SK-N-SH treated with all-trans-retinoic acid at 6 μM for 48 hours (cell line): ENCODE measurements at places on chromosomes 6 and 20.

DNA sequence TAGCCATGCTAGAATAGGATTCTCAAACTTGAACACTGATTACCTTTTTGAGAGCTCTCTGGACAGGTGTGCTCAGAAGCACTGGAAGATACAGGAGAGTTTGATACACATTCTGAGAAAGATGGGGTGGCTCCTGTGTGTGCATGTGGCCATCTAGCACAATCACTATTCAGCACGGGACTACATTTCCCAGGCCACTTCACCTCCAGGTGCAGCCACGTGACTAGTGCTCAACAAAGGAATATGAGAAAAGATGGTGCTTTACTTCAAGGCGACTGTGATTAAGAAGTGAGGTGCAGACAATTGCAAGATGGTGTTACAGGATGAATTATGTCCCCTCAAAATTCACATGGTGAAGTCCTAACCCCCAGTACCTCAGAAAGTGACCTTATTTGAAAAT, 103.8 kb downstream of the BACH2 start:
- ATAC-seq: no peak

GRCh38 chr6:156438350-156438923, 338.7 kb upstream of the ARID1B start:
- no peak for ATAC-seq

DNA sequence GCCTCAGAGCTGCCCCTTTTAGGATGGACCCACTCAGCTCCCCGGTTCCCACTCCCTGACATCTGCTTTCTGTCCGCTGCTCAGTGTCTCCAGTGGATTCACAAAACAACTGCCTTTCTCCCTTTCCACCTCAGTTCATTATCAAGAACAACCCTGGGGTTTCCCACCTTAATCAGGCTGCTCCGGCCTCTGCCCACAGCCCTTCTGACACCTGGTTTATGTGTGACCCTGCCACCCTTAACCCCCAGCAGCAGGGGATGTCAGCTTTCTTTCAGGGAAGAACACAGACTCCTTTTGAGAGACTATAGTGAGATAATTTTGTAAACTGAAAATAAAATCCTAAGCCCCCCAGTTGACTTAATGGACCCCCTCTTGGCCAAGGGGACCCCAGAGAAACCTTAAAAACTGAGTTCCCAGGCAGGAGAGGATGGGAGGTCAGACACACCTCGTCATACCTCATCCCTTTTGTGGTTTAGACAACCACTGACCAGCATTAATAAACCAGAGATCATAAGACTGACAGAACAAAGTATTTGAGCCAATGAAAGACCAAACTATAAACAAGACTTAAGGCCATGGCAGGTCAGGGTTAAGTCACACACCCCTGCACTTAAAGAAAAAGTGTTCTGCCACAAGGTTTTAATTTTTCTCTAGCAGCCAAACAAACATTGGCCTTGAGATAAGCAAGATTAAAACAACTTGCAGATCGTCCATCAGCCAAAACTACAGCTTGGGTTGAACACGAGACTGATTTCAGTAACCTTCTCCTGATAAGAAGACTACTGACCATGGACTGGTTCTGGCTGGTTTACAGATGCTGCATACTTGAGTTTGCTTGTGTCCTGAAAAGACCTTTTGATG, 42.4 kb upstream of the DDR1 start:
- no peak for ATAC-seq

- ATAC-seq: no peak
These were observed 18.9 kb downstream of the NPEPL1 start for GRCh38 chr20:58711266-58712051.

DNA sequence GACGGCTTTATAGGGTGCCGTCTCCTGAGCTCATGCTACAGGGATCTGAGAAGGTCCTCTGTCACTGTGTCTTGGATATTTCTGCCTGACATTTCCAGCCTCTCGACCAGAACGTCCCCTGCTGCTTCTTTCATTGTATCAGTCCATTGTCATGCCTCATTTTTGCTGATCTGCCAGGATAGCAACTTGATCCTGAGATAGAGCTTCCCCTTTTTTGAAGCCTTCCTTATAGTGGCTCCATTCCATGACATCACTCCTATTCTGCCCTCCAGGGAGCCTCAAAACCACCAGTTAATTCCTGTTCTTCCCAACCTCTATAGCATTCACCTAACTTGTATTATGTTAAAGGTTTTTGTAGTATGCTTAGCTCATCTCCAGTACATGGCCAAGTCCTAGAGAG, 431.8 kb upstream of the NOX3 start:
- ATAC-seq: no peak

- ATAC-seq: no peak
These were observed 72.4 kb downstream of the L3MBTL3 start for GRCh38 chr6:130090796-130091195.

DNA sequence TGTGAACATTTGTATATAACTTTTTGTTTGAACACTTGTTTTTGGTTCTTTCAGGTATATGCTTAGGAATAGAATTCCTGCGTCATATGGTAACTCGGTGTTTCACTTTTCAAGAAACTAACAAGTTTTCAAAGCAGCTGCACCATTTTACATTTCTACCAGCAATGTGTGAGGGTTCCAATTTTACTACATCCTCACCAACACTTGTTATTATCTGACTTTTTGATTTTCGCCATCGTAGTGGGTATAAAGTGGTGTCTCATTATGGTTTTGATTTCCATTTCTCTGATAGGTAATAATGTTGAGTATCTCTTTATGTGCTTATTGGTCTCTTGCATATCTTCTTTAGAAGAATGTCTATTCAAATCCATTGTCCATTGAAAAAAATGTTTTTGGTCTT, 39.6 kb upstream of the MROH8 start:
- ATAC-seq: no peak

DNA sequence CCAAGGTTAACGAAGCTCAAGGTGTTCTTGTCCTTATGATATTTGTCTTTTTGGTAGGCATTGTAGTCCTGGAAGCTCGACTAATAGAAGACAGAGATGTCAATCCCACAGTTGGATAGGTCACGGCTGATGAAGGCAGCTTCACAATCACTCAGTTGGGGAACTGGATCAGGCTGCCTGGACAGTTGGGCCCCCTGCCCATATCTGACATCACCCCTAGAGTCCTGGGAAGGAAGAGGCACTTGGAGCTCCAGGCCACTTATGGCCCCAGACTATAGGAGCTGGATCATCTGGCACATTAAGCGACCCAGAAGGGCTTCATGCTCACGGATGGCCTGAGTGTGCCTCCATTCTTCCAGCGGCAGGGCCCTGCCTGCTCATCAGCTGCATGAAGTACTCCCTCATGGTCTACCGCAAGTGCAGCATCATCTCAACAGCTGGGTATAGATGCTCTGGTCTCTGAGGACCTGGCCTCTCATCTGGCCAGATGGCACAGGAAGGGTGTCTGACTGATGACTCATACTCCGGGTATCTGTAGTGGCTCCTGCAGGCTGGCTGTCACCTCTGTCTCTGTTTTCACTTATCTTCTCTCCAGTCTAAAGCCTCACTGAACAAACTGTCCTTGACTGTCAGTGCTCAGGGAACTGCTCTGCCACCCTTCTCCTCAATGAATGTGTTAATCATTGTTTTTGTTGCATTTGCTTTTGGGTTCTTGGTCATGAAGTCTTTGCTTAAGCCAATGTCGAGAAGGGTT, 29.2 kb upstream of the SSR1 start:
- ATAC-seq: peak; percentile 55; the same call in 2 of the 3 replicates

- no peak for ATAC-seq
These were observed 482.7 kb upstream of the JARID2 start for GRCh38 chr6:14763139-14763538.

DNA sequence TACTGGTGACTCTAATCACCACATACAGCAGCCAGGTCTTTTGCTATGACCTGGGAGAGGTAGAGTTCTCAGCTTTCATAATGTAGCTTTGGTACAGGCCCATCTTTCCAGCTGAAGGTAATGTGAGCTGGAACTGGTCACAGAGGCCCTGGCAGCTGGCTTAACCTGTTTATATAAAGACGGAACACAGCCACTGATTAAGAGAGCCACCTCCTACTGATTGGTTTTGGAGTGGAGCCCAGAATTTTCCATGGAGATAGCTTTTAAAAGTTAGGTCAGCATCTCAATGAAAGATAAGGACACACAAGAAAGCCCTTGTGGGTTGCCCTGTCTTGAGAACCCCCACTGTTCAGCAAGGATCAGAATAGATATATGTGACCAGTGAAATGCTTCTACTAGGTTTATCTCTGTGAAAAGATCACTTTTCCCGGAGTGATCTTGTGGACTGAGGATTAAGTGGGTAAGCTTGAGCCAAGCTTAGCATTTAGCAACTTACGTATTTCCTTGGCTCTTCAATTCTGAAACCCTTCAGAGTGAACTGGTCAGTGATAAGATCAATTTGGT, 213.7 kb upstream of the CITED2 start:
- ATAC-seq: peak; percentile 58

DNA sequence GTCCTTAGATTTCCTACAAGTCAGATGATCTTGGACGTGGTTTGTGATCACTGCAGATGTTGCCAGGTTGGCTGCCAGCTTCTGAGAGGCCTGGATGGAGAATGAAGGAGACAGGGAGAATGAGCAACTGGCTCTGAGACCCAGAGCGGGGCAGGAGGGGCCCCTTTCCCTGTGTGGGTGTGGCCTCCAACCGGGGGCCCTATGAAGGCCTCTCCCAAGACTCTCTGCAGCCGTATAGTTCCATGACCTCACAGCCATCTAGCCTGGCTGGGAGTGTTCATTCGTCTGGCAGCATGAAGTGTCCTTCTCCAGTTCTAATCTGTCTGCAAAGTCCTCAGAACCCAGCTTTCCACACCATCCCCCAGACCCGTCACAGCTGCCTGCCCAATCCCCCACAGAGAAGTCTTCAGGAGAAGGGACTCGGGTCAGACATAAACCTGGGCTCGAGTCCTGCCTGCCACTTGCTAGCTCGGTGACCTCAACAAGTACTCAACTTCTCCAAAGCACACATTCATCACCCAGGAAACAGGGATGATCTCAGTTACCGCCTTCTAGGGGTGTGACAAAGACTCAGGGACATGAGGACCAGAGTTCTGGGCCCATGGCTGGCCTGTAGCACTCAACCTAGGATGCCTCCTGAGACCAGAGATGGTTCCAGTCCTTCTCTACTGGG, 122.6 kb downstream of the EDN3 start:
- no peak for ATAC-seq

GRCh38 chr6:138073264-138073663, 34.0 kb downstream of the PERP start:
- ATAC-seq: no peak

- peak; percentile 90 for ATAC-seq
These were observed 9.1 kb downstream of the SMPDL3A start for GRCh38 chr6:122798099-122798641.

- ATAC-seq: peak; percentile 22; the same call in 2 of the 3 replicates
These were observed 33.4 kb downstream of the TNXB start for GRCh38 chr6:32075781-32076180.

DNA sequence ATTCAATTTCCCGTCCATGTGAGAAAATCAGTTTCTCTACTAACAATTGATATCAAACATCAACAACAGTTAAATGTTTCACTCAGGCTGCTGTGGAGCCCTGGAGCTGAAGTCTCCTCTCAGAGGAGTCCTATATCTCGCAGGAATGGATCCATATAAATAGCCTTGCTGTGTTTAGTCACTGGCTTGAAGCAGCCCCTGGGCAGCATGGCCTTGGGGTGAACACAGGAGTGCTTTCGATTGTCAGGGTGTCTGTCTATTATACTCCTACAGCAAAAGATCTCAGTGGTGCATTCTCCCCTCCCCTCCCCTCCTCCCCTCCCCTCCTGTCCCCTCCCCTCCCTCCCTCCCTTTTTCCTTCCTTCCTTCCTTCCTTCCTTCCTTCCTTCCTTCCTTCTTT, 141.9 kb downstream of the CCDC170 start:
- no peak for ATAC-seq

DNA sequence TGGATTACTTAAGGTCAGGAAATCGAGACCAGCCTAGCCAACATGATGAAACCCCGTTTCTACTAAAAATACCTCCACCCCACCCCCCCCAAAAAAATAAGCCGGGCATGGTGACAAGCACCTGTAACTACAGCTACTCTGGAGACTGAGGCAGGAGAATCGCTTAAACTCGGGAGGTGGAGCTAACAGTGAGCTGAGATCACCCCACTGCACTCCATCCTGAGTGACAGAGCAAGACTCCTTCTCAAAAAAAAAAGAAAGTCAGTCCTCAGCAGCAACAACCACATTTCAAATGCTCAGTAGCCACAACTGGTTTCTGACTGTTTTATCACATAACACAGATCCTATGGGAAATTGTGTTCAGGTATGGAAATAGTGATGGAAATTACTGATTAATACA, 135.3 kb downstream of the HFE start:
- ATAC-seq: no peak

GRCh38 chr6:88855541-88856147, 107.8 kb downstream of the RNGTT start:
- ATAC-seq: peak; percentile 60; the same call in 1 of the 3 replicates

- no peak for ATAC-seq
These were observed 42.2 kb upstream of the NFATC2 start for GRCh38 chr20:51584737-51585136.

DNA sequence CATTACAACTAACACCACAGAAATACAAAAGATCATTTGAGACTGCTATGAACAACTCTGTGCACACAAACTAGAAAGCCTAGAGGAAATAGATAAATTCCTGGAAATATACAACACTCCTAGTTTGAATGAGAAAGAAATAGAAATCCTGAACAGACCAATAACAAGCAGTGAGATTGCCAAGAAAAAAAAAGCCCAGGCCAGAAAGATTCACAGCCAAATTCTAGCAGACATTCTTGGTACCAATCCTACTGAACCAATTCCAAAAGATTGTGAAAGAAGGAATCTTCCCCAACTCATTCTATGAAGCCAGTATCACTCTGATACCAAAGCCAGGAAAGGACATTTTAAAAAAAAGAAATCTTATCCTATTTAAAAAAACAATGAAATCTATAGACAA, 7.0 kb upstream of the CDK19 start:
- no peak for ATAC-seq

DNA sequence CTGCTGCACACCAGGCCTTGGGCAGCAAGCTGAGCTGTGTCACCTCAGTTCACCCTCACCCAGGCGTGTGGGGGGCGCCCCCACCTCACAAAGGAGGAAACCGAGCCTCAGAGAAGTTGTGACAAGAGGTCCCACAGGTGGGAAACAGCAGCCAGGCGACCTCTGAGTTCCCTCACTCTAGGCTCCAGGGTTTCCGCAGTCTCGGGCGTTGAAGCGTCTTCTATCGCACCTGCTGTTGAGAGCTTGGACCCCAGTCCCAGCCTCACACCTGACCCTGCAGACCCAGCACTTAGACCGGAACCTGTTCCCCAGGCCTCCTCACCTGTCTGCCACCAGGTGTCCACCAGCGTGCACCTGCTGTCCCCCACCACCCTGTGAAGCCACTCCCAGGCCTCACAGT, 22.3 kb upstream of the APMAP start:
- ATAC-seq: no peak

DNA sequence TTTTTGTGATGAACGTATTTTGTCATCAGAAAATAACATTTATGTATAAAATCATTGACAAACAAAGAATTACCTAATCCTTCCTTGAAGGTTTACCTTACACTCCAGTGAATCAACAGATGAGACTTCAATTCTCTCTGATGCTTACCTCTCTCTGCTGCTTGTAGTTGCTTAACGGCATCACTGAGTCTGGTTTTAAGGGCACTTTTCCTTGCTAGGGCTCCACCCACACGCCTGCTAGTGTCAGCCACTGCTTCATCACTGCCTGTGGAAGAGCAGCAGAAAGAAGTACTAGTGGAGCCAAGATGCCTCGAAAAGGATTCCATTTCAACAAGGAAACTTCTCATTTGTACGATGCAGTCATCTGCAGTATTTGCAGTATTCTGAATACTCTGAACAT, 63.0 kb downstream of the FAM229B start:
- peak; percentile 76 for ATAC-seq
